ENCODE measurements at places on chromosomes 12 and 14.

GRCh38 chr12:9256341-9256740 is 48.1 kb upstream of the PZP start:
- H3K27ac ChIP-seq = no peak overlapping the region
- H3K27me3 ChIP-seq = no peaks in the 10 kb centered on the region
- no peaks in the 10 kb centered on the region for H3K4me1 ChIP-seq
- H3K4me3 ChIP-seq = no peak overlapping the region
- H3K36me3 ChIP-seq = no peaks in the 10 kb centered on the region

DNA sequence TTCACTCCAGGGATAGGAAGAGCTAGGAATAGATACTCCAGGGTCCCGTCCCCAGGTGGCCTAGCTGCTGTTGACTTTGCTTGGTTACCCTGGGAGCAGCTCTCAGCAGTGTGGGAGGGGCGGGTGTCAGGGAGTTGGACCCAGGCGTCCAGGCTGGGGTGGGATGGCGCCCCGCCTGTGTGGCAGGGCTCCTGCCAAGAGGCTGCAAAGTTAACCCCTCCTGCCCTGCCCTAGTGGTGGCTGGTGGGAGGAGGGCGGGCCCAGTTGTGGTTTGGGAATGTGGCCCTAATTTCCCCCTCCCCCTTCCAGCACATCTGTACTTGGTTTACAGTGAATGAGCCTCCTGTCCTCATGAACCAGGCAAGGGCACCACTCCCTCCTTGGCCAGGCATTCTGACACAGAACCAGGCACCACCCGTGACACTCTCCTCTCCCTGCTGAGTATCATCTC is 1.7 kb upstream of the RARG start:
- H3K4me1 ChIP-seq = peaks cover 29% of the 10 kb centered on the region
- no peaks in the 10 kb centered on the region for H3K27me3 ChIP-seq
- H3K36me3 ChIP-seq = no peaks in the 10 kb centered on the region
- H3K4me3 ChIP-seq = peak overlapping the region; percentile 82

GRCh38 chr12:75471902-75472890 is 8.4 kb upstream of the GLIPR1 start:
- no peak overlapping the region for H3K27ac ChIP-seq
- H3K4me1 ChIP-seq = no peaks in the 10 kb centered on the region
- DNase-seq = no peak
- no peaks in the 10 kb centered on the region for H3K27me3 ChIP-seq
- no peaks in the 10 kb centered on the region for H3K36me3 ChIP-seq
- no peak overlapping the region for H3K4me3 ChIP-seq

DNA sequence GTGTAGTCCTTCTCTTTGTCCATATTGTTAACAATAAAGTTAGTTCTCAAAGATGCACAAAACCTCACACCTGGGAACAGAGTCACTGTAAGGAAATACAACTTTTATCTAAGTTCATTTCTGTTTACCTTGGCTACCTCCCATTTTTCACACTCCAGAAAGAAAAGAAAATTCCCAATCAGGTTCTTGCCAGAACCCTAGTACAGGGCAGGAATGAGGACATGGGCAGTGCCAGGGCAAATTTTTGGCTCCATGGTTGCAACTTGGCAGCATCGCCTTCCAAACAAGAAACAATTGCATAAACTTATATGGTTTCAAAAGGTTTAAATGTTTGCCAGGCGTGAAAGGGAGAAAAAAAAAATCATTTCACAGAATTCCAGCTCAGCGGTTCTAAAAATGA is 296.3 kb upstream of the PRKD1 start:
- H3K4me3 ChIP-seq = no peak overlapping the region
- H3K4me1 ChIP-seq = peaks cover 2% of the 10 kb centered on the region
- DNase-seq = no peak
- H3K27me3 ChIP-seq = no peaks in the 10 kb centered on the region
- H3K27ac ChIP-seq = no peak overlapping the region

- H3K36me3 ChIP-seq = no peaks in the 10 kb centered on the region
- DNase-seq = no peak
- no peak overlapping the region for H3K4me3 ChIP-seq
Measured at GRCh38 chr12:68114606-68115005, 44.9 kb downstream of the IFNG start.

GRCh38 chr12:45498645-45499044 is 230.9 kb upstream of the ARID2 start:
- no peak for DNase-seq
- H3K27me3 ChIP-seq = no peaks in the 10 kb centered on the region
- H3K4me3 ChIP-seq = no peak overlapping the region
- no peaks in the 10 kb centered on the region for H3K4me1 ChIP-seq
- no peak overlapping the region for H3K27ac ChIP-seq

DNA sequence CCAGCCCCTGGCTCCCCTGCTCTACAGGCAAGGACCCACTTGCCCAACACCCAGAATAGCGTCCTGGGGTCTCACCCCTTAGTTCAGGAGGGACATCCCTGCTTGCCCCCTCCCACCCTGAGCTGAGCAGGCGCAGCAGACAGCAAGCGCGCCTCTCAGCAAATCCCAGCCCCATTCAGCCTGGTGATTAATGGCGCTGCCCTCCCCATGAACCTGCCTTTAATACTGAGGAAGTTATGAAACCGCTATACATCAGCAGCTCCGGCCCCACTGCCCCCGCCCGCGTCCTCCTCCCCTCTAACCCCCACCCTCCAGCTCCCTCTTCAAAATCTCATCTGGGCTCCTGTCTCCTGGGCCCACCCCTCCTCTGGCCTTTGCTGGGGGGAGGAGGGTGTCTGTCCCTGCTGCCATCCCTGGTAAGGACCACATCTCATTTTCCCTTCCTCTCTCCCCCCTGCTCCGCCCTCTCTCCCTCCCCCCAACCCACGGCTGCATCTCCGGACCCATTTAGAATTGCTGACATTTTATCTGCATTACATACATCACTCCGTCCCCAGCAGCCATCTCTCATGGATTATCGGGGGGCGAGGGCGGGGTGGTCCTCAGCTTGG is 7.1 kb upstream of the SMUG1 start:
- H3K36me3 ChIP-seq = no peaks in the 10 kb centered on the region
- no peak overlapping the region for H3K27ac ChIP-seq
- peak; percentile 63 for DNase-seq
- H3K4me3 ChIP-seq = no peak overlapping the region

DNA sequence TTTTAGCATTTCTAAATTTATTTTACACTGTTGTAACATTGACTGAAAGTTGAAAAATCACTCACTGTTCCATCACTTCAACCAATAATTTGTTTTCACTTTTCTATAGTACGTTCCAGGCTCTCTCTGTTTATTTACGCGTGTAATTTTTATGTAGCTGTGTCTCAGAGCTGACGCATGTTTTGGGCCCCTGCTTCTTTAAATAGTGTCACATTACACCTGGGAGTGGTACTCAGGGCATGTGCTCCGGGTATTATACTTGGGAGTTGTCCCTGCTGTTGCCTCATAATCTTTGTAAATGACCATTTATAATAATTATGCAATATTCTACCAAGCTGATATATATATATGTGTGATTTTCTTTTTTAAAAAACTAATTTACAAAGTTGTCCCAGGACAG is 132.8 kb upstream of the CPM start:
- DNase-seq = no peak
- no peak overlapping the region for H3K4me3 ChIP-seq
- no peaks in the 10 kb centered on the region for H3K36me3 ChIP-seq
- no peak overlapping the region for H3K27ac ChIP-seq
- no peaks in the 10 kb centered on the region for H3K27me3 ChIP-seq
- H3K4me1 ChIP-seq = peaks cover 4% of the 10 kb centered on the region
